Activated CD4-positive, alpha-beta T cell treated with anti-CD3 and anti-CD28 coated beads for 36 hours (primary cell): ENCODE measurements at places on chromosomes 1 and 21.

DNA sequence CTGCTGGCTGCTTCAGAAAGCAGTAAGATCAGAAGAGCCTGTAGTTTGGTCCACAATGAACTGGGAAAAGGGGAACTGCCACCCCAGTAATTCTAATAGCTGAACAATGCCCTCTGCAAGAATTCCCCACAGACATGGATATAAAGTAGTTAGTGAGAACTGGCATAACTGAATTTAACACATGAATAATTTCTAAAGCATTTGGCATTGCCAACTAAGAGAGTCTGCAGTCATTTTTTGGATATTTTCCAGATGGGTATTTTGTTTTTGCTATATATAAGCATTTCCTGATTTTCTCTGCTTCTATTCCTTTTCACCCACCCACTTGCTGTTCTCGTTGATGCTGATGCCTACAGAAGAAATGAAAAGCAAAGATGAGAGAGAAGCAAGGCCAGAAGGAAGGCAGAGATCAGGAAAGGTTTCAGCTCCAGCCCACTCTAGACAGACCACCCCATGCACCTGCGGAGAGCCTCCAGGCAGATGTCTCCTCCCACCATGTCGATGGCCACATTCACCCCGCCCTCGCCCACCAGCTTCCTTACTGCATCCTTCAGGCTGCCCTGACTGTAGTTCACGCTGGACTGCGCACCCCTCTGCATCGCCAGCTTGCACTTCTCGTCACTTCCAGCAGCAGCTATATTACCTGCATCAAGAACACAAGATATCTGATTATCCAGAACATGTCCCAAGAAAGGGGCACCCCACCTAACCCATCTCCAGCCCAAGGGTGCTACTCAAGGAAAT is 55.9 kb upstream of the SEC16B start:
- DNase-seq: no peak

- no peak for DNase-seq
Measured at GRCh38 chr1:77830946-77831345, 51.5 kb downstream of the MIGA1 start.

- DNase-seq: peak; percentile 38
Measured at GRCh38 chr1:27609618-27610240, 5.8 kb upstream of the AHDC1 start.

- no peak for DNase-seq
Measured at GRCh38 chr1:208065862-208066261, 154.9 kb upstream of the CD34 start.

DNA sequence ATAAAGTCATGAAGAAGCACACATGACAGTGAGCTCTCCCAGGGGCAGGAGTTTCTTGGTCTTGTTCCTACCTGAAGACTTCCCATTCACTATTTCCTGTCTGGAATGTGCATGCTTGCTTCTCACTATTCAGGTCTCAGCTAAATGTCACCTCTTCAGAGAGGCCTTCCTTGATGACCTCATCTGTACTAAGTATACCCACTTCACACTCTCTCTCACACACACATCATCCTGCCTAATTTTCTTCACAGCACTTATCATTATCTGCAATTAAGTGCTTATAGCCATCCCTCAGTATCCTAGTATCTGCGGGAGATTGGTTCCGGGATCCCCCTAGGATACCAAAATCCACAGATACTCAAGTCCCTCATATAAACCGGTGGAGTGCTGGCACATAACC is 146.4 kb upstream of the IVNS1ABP start:
- no peak for DNase-seq

DNA sequence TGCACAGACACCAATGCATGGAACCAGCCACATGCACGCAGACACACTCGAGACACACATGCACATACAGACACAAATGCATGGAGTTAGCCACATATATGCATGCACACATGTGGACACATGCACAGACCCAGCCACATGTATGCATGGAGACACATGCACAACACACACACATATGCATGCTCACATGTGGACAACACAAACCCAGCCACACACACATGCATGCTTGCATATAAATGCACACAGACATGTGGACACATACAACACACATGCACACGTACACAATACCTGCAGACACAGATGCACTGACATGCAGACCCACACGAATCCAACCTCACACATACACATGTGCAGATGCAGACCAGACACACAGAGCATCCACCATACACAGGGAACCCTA is 31.1 kb downstream of the WNT9A start:
- DNase-seq: no peak

- DNase-seq: no peak
Measured at GRCh38 chr21:33747420-33747819, 105.1 kb downstream of the ITSN1 start.

GRCh38 chr1:30780409-30780808 is 22.8 kb upstream of the LAPTM5 start:
- DNase-seq: no peak
